ENCODE measurements at places on chromosomes 3 and 15. TPM values are rescaled to one million over a fixed set of nuclear protein-coding genes. Genes with fewer than 3 reads are reported as not detected.

- no peak for DNase-seq
Measured at GRCh38 chr3:114411811-114412803, 118.3 kb downstream of the TIGIT start.

LEKR1 gene
- total RNA-seq = 0.34 TPM

DNA sequence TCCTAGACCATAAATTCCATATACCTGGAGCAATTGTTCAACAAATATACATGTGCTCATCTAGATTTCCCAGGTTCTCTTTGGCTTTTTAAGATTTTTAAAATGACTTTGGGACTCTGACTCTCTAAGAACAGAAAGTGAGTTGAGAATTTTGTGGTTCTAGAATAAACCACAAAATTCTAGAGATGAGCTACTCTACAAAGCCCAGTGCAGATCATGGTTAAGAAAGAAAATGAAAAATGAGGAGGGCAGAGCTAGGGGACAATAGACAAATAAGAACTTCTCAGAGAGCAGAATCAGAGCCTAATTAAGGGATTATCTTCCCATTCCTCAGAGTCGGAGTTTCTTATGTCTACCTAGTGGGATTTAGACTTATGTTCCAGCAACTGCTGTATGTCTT lies 694.7 kb downstream of the ZNF385D start:
- no peak for DNase-seq

DNA sequence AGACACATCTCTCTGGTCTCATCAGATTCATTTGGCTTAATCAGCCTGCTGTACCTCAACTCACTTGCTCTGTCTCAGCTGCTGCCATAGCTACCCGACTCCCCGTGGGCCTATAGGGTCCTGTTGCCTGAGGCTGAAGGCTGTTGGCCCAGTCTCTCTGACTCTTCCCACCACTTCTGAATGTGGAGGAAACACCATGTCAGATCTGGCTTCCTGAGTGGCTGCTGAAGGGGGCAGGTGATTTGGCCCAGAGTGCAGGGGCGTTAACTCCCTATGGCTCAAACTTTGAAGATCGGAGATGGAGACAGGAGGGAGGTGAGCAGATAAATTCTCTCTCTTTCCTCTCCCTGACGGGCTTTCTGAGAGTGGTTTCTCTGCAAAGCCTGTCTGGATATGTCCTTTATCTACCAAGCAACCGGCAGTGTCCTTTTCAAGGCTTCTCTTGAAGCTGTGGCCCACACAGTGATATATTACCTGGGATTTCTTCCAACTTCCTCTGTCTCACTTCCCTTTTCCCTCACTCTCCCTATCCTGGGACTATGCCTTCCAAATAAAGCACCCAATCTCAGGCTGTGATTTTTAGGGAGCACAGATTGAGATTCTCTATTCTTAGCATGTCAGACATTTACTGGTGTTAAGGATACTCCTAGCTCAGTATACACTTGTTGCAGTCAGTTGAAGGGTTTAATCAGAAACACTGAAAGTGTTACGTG lies 334.9 kb upstream of the TBC1D5 start:
- no peak for DNase-seq

GALK2 gene
- 34.5 TPM for total RNA-seq

GRCh38 chr15:63243101-63243500 lies 34.3 kb upstream of the APH1B start:
- no peak for DNase-seq

DNA sequence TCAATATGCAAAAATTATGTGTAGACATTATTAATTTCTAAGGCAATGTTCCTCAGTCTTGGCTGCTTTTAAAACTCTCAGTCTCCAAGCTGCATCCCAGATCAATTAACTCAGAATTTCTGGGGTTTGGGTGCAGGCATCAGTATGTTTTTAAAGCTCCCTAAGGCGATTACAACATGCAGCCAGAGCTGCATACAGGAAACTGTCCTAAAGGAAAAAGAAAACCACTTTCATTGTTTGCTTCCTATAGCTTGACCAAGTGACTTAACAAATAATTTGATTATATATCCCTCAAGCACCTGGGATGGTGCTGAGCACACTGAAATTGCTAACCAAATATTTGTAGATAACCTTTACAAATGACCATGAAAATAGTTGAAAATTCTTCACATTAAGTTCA lies 194.7 kb downstream of the DTWD1 start:
- no peak for DNase-seq

GRCh38 chr3:111215481-111215880 lies 143.9 kb downstream of the NECTIN3 start:
- DNase-seq = no peak

- no peak for DNase-seq
Measured at GRCh38 chr3:192207651-192208050, 519.7 kb downstream of the FGF12 start.

- no peak for DNase-seq
Measured at GRCh38 chr15:70447928-70448698, 315.2 kb downstream of the UACA start.

DNA sequence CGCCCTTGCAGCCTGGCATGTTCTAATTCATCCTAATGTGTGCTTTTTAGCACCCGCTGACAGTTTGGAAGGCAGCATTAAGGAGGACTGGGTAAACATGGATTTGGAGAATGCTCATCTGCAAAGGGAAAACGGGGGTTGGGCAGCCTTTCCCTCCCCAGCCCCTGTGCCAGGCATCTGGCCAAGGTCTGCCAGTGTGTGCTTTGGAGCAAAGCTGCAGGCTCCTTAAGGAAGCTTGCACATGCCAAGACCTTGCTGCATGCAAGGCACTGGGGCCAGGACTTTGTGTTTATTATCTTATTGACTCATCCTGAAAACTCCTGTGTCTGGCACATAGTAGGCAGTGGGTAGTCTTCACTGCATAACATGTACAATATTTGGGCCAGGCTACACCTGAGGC lies 20.1 kb downstream of the FAM3D start:
- DNase-seq = no peak

Measured in glomerular endothelial cell (primary cell).